ENCODE measurements at places on chromosomes 1 and 21. TPM values are rescaled to one million over a fixed set of nuclear protein-coding genes. Genes with fewer than 3 reads are reported as not detected.

S100A7 gene
- total RNA-seq = not detected

GRCh38 chr1:21622466-21623315, 46.5 kb downstream of the RAP1GAP start:
- DNase-seq = peak; percentile 55

GRCh38 chr21:45761704-45762103, 118.2 kb downstream of the PCBP3 start:
- DNase-seq = no peak

- peak; percentile 43 for DNase-seq
Measured at GRCh38 chr1:15876357-15877055, 29.0 kb downstream of the SPEN start.

DNA sequence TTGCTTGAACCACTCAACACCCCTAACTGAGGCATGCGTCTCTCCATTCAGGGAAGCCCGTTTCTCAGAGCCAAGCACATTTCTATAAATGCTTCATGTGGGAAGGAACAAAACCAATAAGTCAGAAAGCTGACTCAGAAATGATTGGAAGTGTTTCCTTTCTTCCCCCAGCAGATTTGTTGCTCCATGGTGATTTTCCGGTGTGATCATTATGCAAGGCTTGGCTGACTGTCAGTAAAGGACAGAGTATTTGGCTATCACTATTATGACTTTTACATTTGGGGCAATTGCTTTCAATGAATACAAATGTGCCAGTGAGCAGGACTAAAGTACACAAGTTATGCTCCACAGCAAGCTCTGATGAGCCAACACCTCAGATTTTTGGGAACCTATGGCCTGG, 53.3 kb upstream of the ZC3H11B start:
- no peak for DNase-seq

DNA sequence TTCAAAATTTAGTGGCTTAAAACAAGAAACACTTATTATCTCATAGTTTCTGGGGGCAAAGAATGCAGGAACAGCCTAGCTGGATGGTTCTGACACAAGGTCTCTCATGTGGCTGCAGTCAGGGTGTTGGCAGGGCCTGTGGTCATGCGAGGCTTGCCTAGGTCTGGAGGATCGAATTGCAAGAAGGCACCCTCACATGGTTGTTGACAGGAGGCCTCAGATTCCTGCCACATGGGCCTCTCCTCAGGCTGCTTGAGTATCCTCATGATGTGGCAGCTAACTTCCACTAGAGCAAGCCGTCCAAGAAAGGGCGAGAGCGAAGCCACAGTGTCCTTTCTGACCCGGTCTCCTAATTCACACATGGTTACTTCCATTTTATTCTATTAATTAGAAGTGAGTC, 6.2 kb upstream of the NRIP1 start:
- DNase-seq = no peak

KRTAP8-1 gene
- not detected for total RNA-seq

- DNase-seq = no peak
Measured at GRCh38 chr1:181121498-181121897, 33.0 kb downstream of the IER5 start.

GRCh38 chr1:160006312-160006940, 25.4 kb downstream of the PIGM start:
- DNase-seq = no peak

DNA sequence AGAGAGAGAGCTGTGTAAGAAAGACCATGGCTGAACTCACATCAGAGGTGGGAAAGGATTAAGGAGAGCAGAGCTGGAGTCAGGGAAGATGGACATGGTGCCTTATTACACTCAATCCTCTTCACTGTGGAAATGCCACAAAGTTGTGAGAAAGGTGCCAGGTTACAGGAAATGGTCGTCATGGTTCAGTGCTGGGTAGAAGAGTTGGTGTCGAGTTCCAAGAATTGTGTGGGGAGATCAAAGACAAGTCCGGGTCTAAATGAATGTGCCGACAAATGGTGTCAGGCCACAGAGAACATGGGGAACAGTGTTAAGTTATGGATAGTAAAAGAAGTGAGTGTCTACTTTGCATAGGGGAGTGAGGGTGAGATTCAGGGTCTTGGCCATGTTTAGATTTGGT, 40.9 kb downstream of the LAMC2 start:
- no peak for DNase-seq

All from cerebellum (tissue), 4 donors.